ENCODE measurements at places on chromosomes 7 and 10.

- no peak for DNase-seq
These were observed 999.1 kb upstream of the MBL2 start for GRCh38 chr10:53771701-53772100.

- DNase-seq: no peak
These were observed 151.3 kb downstream of the PHF14 start for GRCh38 chr7:11124856-11125559.

DNA sequence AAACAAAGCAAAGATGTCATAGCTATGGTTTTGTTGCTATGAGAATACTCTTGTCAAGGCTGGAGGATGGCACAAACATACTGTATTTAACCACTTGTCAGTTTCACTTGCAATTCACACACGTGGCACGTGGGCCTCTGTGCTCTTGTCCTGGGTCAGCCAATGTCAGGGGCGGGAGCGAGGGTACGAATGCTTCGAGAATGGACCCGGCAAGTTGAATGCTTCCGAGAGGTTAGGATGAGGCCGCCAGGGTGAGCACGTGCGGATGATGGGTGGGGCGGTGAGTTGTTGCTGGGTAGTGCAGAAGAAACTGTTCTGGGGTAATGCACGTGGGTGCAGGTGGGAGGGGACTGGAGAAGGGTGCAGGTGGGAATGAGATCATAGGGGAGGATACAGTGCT, 10.4 kb upstream of the OCM2 start:
- no peak for DNase-seq

DNA sequence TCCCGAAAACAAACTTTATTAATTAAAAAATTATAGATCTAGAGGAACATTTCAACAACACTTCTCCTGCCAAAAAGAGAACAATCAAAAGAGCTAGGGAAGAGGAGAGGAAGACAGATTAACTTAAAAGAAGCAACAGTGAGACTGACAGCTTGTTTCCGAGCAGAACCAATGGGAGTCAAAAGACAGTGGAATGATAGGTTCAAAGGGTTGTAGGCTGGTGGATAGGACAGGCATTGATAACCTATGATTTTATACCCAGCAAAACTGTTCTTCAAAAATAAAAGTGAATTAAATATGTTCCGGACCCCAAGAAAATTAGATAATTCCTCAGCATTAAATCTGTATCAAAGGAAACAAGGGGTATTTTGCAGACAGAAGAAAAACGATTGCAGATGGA, 207.6 kb downstream of the MAD1L1 start:
- DNase-seq: no peak

DNA sequence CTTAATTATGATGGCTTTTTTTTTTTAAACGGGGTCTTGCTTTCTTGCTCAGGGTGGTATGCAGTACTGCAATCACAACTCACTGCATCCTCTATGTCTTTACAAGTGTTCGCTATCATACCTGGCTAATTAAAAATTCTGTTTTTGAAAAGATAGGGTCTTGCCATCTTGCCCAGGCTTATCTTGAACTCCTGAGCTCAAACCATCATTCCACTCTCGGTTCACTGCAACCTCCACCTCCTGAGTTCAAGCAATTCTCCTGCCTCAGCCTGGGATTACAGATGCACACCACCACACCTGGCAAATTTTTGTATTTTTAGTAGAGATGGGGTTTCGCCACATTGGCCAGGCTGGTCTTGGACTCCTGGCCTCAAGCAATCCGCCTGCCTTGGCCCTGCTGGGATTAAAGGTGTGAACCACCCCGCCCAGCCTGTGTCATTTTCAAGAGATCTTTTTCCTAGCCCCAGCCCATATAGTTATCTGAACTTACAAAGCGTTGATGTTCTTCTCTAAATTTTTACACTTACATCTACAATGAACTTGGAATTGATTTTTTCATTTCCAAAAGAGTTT, 6.0 kb downstream of the HNRNPF start:
- no peak for DNase-seq

GRCh38 chr7:29285444-29285793, 90.8 kb downstream of the CHN2 start:
- no peak for DNase-seq

DNA sequence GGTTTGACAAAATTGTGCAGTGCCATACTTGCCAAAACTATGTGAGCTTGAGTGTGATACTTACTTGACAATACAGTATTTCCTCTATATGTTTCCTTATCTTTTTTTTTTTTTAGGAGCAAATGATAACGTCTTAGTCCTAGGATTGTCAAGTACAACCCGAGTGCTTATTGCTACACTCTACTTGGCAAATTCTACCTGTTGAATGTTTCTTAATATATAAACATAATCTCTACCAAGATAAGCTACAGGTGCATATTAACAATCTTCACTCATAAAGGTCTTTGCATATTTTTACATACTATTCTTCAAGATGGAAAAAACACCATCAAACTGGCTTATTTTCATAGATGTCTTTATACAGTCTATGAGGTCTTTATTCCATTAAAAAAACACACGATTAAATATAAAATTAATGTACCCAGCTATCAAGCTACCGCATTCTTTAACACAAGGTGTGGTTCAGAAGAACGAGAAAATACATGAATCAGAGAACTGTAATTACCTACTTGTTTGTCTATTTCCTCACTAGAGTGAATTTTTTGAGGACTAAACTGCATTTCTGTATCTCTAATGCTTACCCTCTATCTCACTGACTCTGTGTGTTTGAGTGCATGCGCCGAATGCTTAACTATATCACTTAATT, 76.1 kb upstream of the PDSS1 start:
- no peak for DNase-seq
